Kidney (tissue), 22 donors: ENCODE measurements at places on chromosomes 2 and 18. TPM values are rescaled to one million over a fixed set of nuclear protein-coding genes. Genes with fewer than 3 reads are reported as not detected.

GRCh38 chr2:237701859-237702390 lies 74.5 kb downstream of the LRRFIP1 start:
- DNase-seq = no peak
- peaks cover 62% of the 10 kb centered on the region for H3K4me1 ChIP-seq
- H3K27me3 ChIP-seq = no peaks in the 10 kb centered on the region
- H3K36me3 ChIP-seq = no peaks in the 10 kb centered on the region

DNA sequence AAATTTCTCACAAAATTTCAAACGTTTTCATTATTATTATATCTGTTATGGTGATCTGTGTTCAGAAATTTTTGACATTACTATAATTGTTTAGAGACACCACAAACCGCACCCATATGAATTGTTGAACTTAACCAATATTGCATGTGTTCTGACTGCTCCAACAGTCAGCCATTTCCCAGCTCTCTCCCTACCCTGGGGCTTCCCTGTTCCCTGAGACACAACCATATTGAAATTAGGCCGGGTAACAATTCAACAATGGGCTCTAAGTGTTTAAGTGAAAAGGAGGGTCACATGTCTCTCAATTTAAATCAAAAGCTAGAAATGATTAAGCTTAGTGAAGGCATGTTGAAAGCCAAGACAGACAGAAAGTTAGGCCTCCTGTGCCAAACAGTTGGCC lies 424.0 kb downstream of the DSC3 start:
- H3K4me1 ChIP-seq = no peaks in the 10 kb centered on the region
- no peak overlapping the region for H3K27ac ChIP-seq

- no peaks in the 10 kb centered on the region for H3K36me3 ChIP-seq
- no peaks in the 10 kb centered on the region for H3K4me1 ChIP-seq
- H3K4me3 ChIP-seq = no peak overlapping the region
- H3K27me3 ChIP-seq = no peaks in the 10 kb centered on the region
- no peak overlapping the region for H3K27ac ChIP-seq
Measured at GRCh38 chr18:40812981-40813515, 1142.0 kb upstream of the PIK3C3 start.

DNA sequence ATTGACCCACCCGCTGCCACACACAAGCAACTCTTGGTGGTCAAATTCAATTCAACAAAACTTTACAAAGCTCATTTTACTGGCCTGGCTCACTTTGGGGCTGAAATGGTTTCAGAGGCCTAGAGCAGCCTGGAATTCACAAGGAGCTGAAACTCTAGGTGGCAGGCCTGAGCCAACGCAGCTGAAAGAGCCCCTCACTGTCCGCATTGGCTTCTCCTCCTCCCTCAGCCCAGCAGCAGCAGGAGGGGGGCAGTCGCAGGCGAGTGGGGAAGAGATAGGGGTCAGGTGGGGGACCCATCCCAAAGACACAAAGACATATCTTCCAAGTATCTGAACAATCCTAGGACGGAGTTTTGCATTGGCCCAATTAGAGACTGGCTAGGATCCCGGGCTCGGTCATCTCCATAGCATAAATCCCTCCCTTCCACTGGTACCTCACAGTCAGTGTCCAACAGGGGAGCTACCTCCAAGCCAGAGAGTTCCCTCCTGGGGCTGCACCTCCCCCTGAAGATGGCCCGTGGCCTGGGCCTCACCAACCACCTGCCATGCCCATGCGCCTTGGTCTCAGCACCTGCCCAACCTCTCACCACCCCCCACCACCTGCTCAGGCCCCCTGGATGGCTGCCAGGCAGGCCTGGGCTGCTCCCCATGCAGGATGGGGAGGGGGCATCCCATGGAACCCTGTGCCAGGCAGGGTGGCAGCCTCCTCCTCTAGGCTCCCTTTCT lies 113.4 kb downstream of the ZBTB7C start:
- no peak overlapping the region for H3K27ac ChIP-seq
- H3K36me3 ChIP-seq = no peaks in the 10 kb centered on the region
- DNase-seq = no peak
- no peak overlapping the region for H3K4me3 ChIP-seq

DNA sequence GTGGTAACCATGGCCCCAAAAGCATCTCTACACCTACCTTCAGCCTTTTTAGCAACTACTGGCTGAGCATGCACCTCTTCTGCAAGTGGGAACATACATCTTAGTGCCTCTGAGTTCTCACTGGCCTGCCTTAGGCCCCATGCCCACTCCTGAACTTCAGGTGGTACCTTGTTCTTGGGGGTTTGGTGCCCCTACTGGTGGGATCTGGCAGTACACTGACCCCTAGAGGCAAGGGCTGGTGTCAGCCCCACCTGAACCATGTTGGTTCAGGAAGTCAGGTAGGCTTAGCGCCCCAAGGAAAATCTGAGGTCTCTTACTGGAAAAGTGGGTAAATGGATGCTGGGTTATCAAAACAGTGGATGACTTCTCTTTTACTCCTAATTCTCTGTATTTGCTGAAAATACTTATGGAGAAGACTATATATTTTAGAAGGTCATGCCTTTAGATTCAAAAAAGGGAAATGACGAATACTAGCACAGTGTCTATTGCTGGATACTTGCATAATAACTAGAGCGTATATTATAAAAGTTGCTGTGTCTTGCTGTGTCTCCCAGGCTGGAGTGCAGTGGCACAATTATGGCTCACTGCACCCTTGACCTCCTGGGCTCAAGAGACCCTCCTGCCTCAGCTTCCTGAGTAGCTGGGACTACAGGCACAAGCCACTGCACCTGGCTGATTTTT lies 84.6 kb downstream of the RAB31 start:
- DNase-seq = no peak
- H3K4me1 ChIP-seq = no peaks in the 10 kb centered on the region
- no peaks in the 10 kb centered on the region for H3K36me3 ChIP-seq

- H3K4me1 ChIP-seq = peaks cover 15% of the 10 kb centered on the region
- no peak for DNase-seq
- no peaks in the 10 kb centered on the region for H3K36me3 ChIP-seq
- no peak overlapping the region for H3K4me3 ChIP-seq
- no peaks in the 10 kb centered on the region for H3K27me3 ChIP-seq
- H3K27ac ChIP-seq = no peak overlapping the region
Measured at GRCh38 chr2:203646266-203646864, 60.1 kb upstream of the CD28 start.

- no peak overlapping the region for H3K27ac ChIP-seq
- H3K4me3 ChIP-seq = no peak overlapping the region
- no peaks in the 10 kb centered on the region for H3K4me1 ChIP-seq
- no peaks in the 10 kb centered on the region for H3K36me3 ChIP-seq
Measured at GRCh38 chr2:62277688-62278087, 81.8 kb downstream of the B3GNT2 start.

- peak; percentile 20 for DNase-seq
- no peaks in the 10 kb centered on the region for H3K4me1 ChIP-seq
- H3K27me3 ChIP-seq = no peaks in the 10 kb centered on the region
- H3K36me3 ChIP-seq = no peaks in the 10 kb centered on the region
- no peak overlapping the region for H3K27ac ChIP-seq
Measured at GRCh38 chr18:6056171-6056910, 161.0 kb upstream of the TMEM200C start.

DNA sequence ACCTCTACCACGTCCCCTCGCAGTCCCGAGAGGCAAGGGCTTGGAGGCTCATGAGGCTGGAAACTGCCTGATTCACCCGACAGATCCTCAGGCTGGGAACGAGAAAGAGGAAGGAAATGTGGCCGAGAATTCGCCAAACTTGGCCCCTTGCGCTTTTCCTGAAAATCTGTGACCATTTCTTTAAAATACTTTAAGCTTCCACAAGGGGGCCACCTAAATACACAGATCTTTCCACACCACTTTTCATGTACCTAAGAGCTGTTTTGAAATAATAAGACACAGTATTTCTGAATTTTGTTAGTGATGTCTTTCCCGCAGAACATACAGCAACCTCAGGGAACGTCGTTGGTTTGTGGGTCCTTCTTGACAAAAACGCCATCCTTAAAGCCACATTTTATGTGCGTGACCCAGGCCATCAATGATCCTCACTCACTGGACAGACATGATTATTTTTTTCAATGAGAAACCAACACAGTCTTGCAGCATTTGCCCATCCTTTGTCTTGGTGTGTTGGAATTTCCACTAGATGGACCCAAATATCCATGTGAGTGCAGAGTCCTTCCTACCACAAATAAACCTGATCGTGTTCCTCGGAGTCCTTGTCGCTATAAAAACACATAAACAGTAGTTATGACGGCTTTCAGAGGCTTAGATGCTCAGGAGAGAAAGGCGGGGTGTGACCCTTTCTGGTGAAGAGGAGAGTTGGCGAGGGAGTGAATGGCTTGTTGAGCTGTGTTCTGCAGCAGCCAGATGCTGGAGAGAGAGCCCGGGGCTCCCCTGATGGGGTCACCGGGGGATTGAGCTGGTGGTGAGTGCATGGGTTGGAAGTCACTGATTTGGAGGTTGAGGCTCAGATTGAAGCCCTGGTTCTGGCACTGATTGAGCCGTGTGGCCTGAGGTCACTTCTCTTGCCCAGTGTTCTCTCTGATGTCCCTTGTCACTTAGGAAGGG lies 25.0 kb downstream of the DCDC2C start:
- H3K4me1 ChIP-seq = no peaks in the 10 kb centered on the region
- H3K27ac ChIP-seq = no peak overlapping the region
- H3K27me3 ChIP-seq = no peaks in the 10 kb centered on the region
- no peaks in the 10 kb centered on the region for H3K36me3 ChIP-seq
- no peak overlapping the region for H3K4me3 ChIP-seq

- peaks cover 9% of the 10 kb centered on the region for H3K36me3 ChIP-seq
- no peak overlapping the region for H3K4me3 ChIP-seq
- H3K27ac ChIP-seq = no peak overlapping the region
- DNase-seq = no peak
- no peaks in the 10 kb centered on the region for H3K4me1 ChIP-seq
- H3K27me3 ChIP-seq = no peaks in the 10 kb centered on the region
Measured at GRCh38 chr2:108383146-108383830, 5.5 kb downstream of the SULT1C4 start.

GRCh38 chr2:162926907-162927306 lies 88.3 kb upstream of the KCNH7 start:
- no peak for DNase-seq
- H3K27ac ChIP-seq = no peak overlapping the region
- no peaks in the 10 kb centered on the region for H3K36me3 ChIP-seq
- no peaks in the 10 kb centered on the region for H3K27me3 ChIP-seq
- no peak overlapping the region for H3K4me3 ChIP-seq
- H3K4me1 ChIP-seq = no peaks in the 10 kb centered on the region

The SCG2 gene
- 0.57 TPM for total RNA-seq

- DNase-seq = no peak
- H3K4me3 ChIP-seq = no peak overlapping the region
- H3K27ac ChIP-seq = no peak overlapping the region
Measured at GRCh38 chr2:45105050-45105582, 95.9 kb upstream of the SIX2 start.

The CIAO1 gene
- 63.0 TPM for total RNA-seq

The HNRNPLL gene
- total RNA-seq = 51.0 TPM

The ALMS1 gene
- total RNA-seq = 26.2 TPM

The ALK gene
- 0.13 TPM for total RNA-seq

- no peaks in the 10 kb centered on the region for H3K4me1 ChIP-seq
- H3K4me3 ChIP-seq = no peak overlapping the region
- no peaks in the 10 kb centered on the region for H3K36me3 ChIP-seq
- no peak overlapping the region for H3K27ac ChIP-seq
- no peak for DNase-seq
Measured at GRCh38 chr2:111062417-111062816, 58.3 kb upstream of the BCL2L11 start.

DNA sequence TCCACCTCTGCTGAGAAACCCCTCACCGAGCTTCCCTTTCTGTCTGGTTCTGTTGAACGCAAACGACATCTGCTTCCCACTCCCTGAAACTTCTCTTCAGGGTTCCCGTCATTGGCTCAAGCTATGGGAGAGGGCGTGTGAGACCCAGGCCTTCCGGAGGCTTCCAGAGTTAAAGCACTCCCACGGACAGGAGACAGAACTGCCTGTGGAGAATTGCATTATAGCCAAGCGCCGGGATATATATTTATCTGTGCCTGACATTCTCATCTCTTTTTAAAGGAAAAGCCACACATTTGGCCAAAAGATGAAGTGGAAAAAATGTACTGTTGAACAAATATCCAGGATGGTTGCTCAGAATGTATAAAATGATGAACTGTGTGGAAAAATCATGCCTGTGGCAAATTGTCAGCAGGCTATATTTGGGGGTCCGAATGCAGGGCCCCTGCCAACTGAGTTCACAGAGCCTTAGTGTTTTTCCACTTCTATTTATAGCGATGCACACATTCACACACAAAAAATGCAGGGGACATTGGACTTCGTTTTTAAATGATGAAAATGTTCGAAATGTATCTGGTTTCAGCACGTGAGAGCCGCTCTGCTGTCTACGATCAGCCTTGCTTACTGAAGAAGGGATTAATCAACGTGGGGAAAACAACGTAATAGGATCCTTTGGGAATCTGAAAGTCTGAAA lies 59.5 kb downstream of the E2F6 start:
- no peaks in the 10 kb centered on the region for H3K36me3 ChIP-seq
- no peaks in the 10 kb centered on the region for H3K4me1 ChIP-seq
- no peaks in the 10 kb centered on the region for H3K27me3 ChIP-seq
- no peak overlapping the region for H3K4me3 ChIP-seq
- DNase-seq = peak; percentile 73
- no peak overlapping the region for H3K27ac ChIP-seq

The PARD3B gene
- total RNA-seq = 29.6 TPM

DNA sequence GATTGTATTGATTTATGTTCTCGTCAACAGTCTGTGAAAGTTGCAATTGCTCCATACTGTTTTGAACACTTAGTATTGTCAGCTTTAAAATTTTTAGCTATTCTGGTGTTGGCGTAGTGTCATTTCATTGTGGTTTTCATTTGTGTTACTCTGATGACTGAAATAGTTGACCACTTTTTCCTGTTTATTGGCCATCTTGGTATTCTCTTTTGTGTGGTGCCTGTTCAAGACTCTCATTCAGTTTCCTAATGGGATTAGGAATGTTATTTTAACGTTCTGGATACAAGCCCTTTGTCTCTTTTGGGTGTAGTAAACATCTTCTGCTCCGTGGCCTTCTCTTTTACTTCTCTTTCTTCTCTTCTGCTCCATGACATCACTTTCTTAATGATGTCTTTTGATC lies 82.7 kb upstream of the SMAD2 start:
- no peak overlapping the region for H3K27ac ChIP-seq
- peaks cover 3% of the 10 kb centered on the region for H3K4me1 ChIP-seq
- H3K36me3 ChIP-seq = no peaks in the 10 kb centered on the region
- DNase-seq = no peak
- H3K4me3 ChIP-seq = no peak overlapping the region

GRCh38 chr2:5070257-5070656 lies 621.9 kb upstream of the SOX11 start:
- H3K27me3 ChIP-seq = no peaks in the 10 kb centered on the region
- no peak overlapping the region for H3K27ac ChIP-seq
- H3K4me3 ChIP-seq = no peak overlapping the region
- no peaks in the 10 kb centered on the region for H3K36me3 ChIP-seq
- no peaks in the 10 kb centered on the region for H3K4me1 ChIP-seq

DNA sequence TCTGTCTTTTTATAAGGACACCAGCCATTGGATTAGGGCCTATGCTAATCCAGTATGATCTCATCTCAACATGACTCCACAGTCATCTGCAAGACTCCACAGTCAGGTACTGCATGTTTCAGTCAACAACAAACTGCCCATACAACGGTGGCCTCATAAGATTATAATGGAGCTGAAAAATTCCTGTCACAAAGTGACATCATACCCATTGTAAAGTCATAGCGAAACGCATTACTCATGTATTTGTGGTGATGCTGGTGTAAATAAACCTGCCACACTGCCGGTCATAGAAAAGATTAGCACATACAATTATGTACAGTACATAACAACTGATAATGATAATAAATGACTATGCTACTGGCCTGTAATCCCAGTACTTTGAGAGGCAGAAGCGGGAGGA lies 102.2 kb downstream of the TEX51 start:
- H3K36me3 ChIP-seq = no peaks in the 10 kb centered on the region
- no peak overlapping the region for H3K27ac ChIP-seq
- DNase-seq = no peak
- no peak overlapping the region for H3K4me3 ChIP-seq

The DPYSL5 gene
- total RNA-seq = not detected
